Upper lobe of right lung (tissue), 1 donor: ENCODE measurements at places on chromosomes 16 and 17. TPM values are rescaled to one million over a fixed set of nuclear protein-coding genes. Genes with fewer than 3 reads are reported as not detected.
A peak's percentile ranks its signal among the peaks of the same experiment; 100 is the strongest.

The VMO1 gene
- 5.6 TPM for total RNA-seq

The CDRT15 gene
- total RNA-seq, result not detected

The NPIPA2 gene
- total RNA-seq, result 5.9 TPM

The SNX20 gene
- total RNA-seq, result 9.2 TPM

DNA sequence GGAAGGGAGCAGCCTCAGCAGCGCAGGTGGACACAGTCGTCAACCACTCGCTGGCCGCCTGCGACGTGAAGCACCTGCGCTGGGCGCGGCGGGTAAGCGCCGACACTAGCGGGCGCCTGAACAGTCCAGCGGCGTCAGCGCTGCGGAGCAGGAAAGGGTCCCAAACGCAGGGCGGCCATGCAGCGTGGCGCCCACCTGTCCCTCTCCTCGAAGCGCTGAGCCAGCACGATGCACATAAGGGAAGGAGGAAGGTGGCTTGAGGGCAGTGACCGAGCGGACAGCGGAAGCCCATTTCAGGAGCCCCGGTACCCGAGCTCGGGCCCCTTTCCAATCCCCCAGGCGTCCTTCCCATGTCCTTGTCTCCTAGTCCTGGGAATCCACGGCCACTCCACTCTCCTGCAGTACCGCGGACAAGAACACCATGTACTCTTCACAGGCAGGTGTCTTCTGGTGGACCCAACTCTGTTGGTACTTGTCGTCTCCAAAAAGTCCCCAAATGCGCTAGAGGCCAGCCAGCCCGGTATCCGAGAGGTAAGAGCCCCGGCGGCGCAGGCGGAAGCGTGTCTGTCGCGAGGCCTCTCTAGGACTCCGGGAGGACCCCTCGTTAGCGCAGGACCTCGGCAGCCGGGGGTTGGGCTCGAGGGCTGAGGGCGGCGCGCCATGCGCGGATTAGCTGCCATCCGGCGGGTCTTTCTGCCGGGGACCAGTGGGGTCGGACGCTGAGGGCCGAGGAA lies 14.4 kb downstream of the ZNF232 start:
- H3K36me3 ChIP-seq, result peaks cover under 1% of the 10 kb centered on the region
- H3K4me1 ChIP-seq, result no peaks in the 10 kb centered on the region
- peak overlapping the region; percentile 42 for H3K27ac ChIP-seq

- no peaks in the 10 kb centered on the region for H3K27me3 ChIP-seq
- no peak for DNase-seq
- H3K4me1 ChIP-seq, result no peaks in the 10 kb centered on the region
- no peak overlapping the region for H3K27ac ChIP-seq
- H3K36me3 ChIP-seq, result no peaks in the 10 kb centered on the region
Measured at GRCh38 chr16:12535535-12536411, 267.9 kb downstream of the CPPED1 start.

- no peak overlapping the region for H3K27ac ChIP-seq
- H3K4me3 ChIP-seq, result no peak overlapping the region
- peaks cover 32% of the 10 kb centered on the region for H3K4me1 ChIP-seq
Measured at GRCh38 chr17:68576811-68577496, 24.2 kb downstream of the FAM20A start.

DNA sequence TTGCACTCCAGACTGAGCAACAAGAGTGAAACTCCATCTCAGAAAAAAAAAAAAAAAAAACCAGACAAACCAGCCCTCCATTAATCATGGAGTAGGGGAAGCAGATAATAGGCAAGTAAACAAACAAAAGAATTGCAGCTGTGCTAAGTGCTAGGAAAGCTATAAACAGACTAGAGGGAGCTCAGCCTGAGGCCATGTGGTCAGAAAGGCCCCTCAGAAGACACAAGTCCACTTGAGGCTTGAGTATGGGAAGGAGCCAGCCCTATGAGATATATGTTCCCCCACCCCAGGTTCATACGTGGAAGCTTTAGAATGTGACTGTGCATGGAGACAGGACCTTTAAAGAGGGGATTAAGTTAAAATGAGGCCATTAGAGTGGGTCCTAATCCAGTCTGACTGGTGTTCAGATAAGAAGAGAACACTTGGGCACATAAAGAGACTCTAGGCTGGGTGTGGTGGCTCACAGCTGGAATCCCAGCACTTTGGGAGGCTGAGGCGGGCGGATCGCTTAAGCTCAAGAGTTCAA lies 132.6 kb upstream of the NOL11 start:
- H3K4me3 ChIP-seq, result no peak overlapping the region
- DNase-seq, result no peak
- H3K36me3 ChIP-seq, result no peaks in the 10 kb centered on the region
- H3K27ac ChIP-seq, result no peak overlapping the region

GRCh38 chr16:30011714-30012504 lies 1.1 kb upstream of the DOC2A start:
- H3K27me3 ChIP-seq, result peaks cover 42% of the 10 kb centered on the region
- no peak for DNase-seq
- H3K27ac ChIP-seq, result no peak overlapping the region
- peaks cover 5% of the 10 kb centered on the region for H3K4me1 ChIP-seq
- H3K4me3 ChIP-seq, result no peak overlapping the region

GRCh38 chr16:28491230-28491969 lies 474 bp downstream of the CLN3 start:
- no peaks in the 10 kb centered on the region for H3K27me3 ChIP-seq
- H3K4me3 ChIP-seq, result peak overlapping the region; percentile 99
- H3K36me3 ChIP-seq, result peaks cover 27% of the 10 kb centered on the region
- H3K4me1 ChIP-seq, result peaks cover 15% of the 10 kb centered on the region

DNA sequence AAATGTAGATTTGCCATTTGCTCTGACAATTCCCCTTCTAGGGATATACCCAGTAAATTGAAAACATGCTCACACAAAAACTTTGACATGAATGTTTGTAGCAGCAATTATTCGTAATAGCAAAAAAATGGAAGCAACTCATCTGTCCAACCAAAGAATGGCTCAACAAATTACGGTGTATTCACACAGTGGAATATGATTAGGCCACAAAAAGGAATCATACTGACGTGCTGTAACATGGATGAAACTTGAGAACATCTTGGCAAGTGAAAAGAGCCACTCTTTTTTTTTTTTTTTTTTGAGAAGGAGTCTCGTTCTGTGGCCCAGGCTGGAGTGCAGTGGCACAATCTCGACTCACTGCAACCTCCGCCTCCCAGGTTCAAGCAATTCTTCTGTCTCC lies 24.1 kb upstream of the SPNS3 start:
- no peak for DNase-seq
- H3K4me3 ChIP-seq, result no peak overlapping the region
- no peak overlapping the region for H3K27ac ChIP-seq
- no peaks in the 10 kb centered on the region for H3K36me3 ChIP-seq

DNA sequence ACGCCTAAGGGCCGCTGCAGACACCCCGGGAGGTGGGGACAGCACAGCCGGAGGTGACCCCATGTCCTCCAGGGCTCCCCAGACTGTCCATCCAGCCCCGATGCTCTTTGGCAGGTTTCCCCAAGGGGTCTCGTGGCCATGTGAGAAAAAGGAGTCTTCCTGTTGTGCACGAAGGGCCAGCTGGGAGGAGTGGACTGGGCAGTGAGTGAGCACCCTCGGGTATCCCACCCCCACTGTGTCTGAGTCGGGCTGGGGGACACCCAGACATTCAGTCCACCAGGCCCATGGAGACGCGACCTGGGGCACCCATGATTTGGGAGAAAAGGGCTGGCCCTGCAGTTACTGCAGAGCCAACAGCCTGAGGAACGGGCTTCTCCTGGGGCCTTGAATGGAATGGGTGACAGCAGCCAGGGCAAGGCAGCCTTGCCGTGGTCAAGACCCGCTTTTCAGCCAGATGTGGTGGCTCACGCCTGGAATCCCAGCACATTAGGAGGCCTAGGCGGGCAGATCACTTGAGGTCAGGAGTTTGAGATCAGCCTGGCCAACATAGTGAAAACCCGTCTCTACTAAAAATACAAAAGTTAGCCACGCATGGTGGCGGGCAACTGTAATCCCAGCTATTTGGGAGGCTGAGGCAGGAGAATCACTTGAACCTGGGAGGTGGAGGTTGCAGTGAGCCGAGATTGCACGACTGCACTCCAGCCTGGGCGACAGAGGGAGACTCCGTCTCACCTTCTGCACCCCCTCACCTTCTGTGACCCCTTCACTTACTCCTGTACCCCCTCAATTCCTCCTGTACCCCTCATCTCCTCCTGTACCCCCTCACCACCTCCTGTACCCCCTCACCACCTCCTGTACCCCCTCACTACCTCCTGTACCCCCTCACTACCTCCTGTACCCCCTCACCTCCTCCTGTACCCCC lies 24.1 kb upstream of the CAPN15 start:
- no peak for DNase-seq
- no peak overlapping the region for H3K4me3 ChIP-seq
- H3K4me1 ChIP-seq, result no peaks in the 10 kb centered on the region
- no peaks in the 10 kb centered on the region for H3K27me3 ChIP-seq

DNA sequence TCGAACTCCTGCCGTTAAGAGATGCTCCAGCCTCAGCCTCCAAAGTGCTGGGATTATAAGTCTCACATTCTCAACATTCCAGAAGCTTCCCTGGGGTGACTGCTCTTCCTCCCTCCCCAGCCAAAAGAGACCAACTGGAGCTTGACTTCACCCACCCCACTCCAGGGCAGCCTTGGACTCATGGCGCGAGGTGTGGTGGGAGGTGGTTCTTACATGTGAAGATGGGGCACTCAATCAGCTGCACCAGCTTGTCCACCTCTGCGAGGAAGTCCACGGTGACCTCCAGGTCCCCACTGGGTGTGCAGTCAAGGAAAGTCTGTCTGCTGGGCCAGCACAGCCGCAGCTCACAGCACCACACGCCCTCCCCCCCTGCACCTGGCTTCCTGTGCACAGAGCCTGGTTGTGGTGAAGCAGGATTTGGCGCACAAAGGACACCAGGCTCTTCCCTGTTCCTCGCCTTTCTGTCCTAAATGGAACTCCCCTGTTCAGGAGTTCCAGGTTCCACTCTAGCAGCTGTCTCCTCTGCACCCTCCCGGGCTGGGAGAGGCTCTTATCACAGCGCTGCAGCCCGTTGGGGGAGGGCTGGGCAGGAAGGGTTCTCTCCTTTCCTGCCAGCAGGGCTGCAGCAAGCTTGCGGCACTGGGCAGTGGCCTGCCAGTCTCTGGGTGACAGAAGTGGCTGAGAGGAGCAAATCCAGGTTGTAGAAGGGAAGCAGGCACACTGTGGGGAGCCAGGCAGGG lies 9.6 kb upstream of the MTSS2 start:
- peaks cover 74% of the 10 kb centered on the region for H3K4me1 ChIP-seq
- H3K27ac ChIP-seq, result peak overlapping the region; percentile 60
- DNase-seq, result peak; percentile 86
